ENCODE measurements at places on chromosomes 11 and 22.

- no peak for DNase-seq
Measured at GRCh38 chr22:43467216-43467940, 55.6 kb downstream of the MPPED1 start.

DNA sequence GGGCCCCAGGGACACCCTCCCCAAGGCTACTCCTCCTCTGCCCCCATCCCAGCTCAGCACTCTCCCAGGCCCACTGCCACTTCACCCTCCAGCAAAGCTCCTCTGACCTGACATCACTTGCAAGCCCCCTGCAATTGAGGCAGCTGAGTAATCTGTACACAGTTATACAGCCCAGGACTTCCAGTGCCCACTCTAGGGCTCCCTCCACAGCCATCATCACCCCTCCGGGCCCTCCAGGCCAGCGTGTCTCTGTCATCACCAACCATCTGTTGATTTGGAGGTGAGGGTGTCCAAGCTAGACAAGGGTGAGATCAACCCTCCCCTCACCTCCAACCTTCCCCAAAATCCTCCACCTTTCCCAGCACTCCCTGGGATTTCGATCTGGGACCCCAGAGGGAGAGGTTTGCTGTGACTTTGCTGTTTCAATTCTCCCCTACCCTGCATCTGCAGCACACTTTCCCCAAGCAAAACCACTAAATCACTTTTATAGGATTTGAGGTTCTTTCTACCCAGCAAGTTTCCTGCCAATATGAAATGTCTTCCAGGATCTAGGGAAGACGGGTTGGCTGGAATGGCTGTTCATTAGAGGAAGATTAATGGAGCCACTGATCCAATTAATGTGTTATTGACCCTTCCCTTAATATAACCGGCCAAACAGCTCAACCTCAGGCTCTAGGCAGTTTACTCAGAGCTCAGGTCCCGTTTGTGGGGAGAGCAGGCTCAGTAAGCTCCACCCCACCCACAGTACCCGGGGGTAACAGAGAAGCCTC lies 92.9 kb downstream of the CHST1 start:
- DNase-seq, result no peak

- DNase-seq, result no peak
Measured at GRCh38 chr22:42167066-42167465, 36.5 kb upstream of the CYP2D6 start.

DNA sequence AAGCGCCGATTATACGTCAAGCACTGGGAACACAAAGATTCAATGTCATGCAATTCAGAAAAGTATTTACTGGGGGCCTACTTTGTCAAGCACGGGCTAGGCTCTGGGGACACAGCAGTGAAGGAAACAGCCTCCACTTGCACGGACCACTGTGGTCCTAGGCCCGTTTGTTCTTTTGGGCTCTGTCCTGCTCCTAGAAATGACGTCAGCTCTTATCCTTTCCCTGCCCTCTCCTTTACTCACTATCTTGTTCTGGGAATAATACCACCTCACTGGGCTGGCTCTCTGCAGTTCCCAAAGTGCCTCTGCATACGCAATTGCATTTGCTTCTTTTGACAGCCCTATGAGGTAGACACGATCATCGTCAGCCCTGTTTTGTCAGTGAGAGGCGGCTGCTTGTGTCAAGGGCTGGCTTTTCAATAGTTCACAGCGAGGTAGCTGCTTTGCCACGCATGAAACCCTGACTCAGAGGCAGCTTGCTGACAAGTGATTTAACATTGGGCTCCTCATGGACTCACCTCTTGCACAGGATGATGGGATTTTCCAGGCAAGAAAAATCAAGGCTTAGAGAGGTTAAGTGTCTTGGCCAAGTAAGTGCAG lies 22.9 kb upstream of the IGSF22 start:
- DNase-seq, result no peak

DNA sequence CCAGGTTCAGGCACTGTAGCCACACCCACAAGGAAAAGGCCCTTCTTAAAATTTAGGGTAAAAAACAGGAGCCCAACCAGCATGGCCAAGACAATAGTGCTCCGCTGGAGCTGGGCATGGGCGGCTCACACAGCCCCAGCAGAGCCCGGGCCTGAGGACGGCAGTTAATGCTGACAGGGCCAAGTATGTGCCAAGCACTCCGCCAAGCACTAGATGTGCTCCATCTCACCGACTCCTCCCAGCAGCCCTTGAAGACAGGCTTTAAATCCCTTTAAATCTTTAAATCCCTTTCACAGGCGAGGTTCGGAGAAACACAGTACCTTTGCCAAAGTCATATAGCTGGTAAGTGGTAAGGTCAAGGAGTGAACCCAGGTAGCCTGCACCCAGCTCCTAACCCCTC lies 4.8 kb downstream of the ARFGAP2 start:
- DNase-seq, result no peak

DNA sequence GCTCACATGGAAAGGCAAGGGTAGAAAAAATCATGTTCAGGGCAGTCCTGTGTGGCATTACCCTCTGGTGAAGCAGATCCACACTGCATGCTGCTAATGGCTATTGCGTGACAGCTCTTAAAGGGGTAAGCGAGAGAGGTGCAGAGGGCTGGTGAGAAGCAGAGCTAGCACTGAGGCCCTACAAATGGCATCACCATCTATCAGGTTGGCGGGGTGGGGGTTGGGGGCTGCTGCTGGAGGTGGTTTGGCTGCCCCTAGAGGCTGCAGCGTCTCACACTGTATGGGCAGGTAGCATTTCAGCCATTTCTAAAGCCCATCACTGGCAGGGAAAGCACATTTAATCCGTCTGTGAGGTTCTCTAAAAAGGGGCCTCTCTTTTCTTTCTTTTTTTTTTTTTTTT lies 16.9 kb upstream of the TMA7B start:
- DNase-seq, result no peak

- DNase-seq, result no peak
Measured at GRCh38 chr11:67006029-67006884, 16.7 kb upstream of the SYT12 start.

DNA sequence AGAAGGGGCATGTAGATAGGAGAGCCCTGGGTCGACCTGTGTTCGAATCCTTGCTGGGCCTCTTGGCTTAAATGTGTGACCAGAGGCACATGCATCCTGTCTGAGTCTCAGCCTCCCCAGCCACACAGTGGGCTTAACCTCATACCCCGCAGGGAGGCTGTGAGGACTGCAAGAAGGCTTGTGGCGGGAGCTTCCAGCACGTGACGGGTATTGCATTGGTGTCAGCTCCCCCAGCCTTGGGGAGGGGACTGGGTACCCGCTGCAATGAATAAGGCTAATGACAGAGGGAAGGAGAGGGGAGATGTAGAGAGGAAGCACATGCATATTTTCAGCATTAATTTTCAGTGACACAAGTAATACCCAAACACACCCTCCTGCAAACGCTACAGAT lies 8.1 kb downstream of the RASD2 start:
- DNase-seq, result no peak

- DNase-seq, result no peak
Measured at GRCh38 chr22:50537765-50538164, 7.9 kb upstream of the KLHDC7B start.

- no peak for DNase-seq
Measured at GRCh38 chr11:73652046-73652730, 5.8 kb downstream of the PLEKHB1 start.

- DNase-seq, result no peak
Measured at GRCh38 chr22:32832174-32832573, 30.7 kb downstream of the TIMP3 start.

- no peak for DNase-seq
Measured at GRCh38 chr11:34268906-34269430, 88.8 kb downstream of the ABTB2 start.

DNA sequence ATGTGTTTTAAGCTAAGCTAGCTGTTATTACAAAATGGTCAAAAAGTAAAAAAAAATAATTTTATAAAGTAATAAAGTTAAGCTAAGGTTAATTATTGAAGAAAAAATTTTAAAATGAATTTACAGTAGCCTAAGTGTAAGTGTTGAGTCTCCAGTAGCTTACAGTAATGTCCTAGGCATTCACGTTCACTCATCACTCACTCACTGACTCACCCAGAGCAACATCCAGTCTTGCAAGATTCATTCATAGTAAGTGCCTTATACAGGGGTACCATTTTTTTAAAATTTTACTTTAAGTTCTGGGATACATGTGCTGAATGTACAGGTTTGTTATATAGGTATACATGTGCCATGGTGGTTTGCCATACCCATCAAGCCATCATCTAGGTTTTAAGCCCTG lies 11.6 kb upstream of the OOSP4B start:
- no peak for DNase-seq

- no peak for DNase-seq
Measured at GRCh38 chr11:10941871-10942270, 84.0 kb upstream of the ZBED5 start.

DNA sequence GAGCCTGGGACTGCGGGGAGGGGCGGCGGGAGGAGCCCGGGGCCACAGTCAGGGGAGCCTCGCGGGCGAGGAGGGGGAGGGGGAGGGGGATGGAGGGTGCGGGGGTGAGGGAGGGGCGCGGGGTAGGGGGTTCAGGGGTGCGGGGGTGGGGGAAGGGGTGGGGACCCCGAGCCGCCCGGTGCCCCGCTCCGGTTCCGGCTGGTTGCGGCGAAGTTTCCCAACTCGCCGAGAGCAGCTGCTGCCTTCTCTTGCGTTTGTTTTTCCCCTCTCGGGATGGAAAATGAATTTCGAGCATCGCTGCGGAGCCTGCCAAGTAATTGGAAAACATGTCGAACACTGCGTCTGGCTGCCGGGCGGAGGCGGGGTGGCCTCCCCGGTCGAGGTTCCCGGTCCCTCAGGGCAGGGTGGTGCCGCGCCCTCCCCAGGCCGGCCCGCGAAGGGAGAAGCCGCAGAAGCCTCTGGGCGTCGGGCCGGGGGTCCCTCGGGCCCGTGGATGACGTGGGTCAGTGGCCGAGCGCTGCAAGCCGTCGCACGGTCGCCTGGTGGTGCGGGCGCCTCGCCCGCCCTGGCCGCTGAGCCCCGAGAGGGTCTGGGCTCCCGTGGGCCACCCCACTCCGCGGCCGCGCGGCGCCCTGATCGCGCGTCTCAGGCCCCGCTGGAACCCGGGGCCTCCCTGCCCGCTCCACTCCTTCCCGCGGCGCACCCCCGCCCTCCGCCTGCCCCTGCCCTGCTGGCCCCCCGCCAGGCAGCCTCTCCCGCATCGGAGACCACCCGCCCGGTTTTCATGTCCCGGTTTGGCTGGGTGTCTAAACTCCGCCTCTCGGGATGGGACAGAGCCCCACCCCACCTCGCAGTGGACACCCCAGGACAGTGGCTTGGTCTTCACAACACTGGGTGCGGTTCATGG lies 12.1 kb downstream of the SPATA19 start:
- no peak for DNase-seq

DNA sequence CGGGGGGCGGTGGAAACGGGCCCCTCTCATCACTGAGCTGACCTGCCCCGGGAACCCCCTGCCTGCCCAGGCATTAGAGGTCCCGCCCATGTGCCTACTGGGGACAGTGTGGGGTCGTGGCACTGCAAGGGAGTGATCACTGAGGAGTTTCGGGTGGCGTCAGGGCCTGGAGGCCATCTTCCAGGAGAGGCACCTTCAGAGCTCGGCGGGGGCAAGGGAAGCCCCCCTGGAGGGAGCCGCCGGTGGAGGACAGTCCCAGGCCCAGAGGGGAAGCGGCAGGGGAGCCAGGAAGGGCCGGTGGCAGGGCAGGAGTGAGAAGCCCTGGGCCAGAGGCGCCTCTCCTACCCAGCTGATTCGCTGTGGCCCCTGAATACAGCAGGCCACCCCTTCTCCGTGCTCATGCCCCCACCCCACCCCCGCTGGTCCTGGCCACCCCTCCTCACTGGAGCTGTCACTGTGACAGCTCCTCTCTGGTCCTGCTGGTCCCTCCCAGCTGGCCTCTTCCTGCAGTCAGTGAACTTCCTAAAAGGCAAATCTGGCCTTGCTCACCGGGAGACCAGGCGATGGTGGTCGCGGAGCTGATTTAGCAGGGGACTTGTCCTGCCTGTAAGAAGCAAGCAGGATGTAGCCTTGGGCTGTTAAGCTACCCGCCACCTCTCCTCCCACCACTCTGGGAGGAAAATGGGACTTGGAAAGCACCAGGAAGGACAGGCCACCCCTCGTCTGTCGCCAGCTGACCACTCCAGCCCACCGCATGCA lies 2.0 kb upstream of the MAPK11 start:
- no peak for DNase-seq

DNA sequence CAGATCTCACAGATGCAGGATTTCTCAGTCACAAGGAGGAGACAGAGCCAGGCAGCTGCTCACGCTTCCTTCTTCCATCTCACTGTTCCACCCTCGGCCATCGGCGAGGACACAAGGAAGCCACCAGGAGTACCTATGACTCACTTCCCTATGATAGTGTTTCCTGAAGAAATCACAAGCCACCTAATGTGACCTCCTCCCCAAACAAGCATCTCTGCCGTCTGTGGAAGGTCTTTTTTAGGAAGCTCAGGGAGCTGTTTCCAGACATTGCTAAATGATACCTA lies 672.7 kb downstream of the TBC1D22A start:
- DNase-seq, result no peak

DNA sequence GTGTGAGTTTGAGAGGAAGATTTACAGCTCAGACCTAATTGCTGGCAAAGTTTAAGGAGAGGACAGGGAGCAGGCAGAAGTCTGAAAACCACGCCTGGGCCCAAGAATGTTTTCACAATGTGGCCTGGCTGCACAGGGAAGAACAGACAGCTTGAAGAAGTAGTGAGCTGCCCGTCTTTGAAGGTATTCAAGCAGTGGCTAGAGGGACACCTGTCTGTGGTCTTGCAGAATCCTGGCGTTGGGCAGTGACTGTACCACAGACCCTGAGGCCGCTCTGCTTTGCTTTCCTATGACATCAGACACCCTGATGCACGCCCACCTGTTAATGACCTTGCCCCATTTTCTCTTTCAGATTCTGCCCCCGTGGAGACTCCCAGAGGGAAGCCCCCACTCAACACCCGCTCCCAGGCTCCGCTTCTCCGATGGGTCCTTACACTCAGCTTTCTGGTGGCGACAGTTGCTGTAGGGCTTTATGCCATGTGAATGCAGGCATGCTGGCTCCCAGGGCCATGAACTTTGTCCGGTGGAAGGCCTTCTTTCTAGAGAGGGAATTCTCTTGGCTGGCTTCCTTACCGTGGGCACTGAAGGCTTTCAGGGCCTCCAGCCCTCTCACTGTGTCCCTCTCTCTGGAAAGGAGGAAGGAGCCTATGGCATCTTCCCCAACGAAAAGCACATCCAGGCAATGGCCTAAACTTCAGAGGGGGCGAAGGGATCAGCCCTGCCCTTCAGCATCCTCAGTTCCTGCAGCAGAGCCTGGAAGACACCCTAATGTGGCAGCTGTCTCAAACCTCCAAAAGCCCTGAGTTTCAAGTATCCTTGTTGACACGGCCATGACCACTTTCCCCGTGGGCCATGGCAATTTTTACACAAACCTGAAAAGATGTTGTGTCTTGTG lies 6.6 kb upstream of the MCM5 start:
- DNase-seq, result no peak

GRCh38 chr22:46661221-46661851 lies 41.1 kb downstream of the GRAMD4 start:
- no peak for DNase-seq
